ENCODE measurements at places on chromosomes 7 and 10.

DNA sequence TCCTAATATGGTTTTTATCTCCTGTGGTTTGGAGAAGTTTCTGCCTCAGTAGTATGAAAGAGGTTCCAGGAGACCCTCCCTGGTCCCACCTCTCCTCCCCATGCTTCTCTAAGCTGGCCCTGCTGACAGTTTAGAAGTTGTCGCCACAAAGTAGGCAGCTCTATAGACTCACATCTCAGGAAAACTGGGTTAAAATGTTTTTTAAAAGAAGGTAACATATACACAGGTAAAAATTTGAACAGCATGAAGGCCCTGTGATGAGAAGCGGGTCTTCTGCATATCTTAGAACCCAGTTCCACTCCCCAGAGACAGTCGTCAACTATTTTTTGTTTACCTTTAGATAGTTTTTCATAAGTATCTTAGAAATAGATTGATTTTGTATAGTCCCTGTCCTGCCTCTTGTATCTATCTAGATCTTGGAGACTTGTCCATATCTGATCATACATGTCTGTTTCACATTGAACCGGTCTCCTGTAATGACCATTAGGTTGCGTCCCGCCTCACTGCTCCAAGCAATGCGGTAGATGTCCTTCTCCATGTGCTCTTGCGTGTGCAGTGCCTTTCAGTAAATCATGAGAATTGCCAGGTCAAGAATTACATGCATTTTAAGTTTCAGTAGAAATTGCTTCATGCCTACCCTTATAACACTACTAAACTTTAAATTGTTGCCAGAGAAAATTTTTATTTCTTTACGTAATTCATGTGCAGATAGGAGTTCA is 2.2 kb downstream of the DUSP5 start:
- DNase-seq = no peak

DNA sequence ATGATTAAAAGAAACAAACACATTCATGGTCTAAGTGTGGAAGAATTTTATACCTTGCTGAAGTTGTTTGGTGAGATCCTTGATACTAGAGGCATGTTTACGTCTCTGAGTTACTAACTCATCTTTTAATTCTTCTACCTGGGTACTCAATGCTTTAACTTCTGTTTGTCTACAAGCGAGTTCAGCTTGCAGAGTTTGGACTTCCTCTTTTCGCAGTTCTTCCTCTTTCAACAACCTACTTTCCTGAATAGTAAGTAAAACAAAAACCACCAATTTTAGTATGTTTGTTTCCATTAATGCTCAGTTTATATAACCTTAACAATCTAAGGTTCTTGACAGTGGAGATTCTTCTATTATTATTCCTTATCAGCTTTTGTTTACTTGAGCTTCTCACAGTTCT is 42.9 kb downstream of the CCDC186 start:
- no peak for DNase-seq

DNA sequence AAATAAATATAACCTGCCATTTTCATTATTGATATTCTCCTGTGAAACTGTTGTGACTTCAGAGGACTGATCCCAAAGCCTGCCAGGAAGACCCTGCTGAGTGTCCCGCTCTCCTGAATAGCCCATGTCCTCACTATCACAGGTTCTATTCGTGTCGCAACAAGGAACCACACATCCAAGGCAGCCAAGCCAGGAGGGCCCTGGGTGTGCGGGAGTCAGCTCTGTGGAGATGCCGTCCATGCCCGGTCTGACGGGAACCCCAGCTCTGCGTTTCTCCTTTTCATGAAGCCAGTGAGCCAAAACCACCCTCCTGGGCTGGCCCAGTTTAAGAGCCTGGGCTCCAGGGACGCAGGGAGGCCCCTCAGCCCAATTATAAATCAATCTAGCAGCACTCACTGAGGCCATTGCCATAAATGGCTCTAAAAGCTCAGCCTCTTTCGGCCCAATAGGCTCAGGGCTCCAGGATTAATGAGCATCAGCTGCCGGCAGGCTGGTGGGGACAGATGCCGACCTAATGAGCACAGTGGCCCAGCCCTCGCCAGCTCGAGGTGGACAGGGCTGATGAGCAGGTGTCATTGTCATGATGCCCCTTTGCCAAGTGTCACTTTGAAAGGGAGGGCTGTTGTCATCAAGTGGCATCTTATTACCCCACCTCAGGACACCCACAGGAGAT is 177.9 kb downstream of the PLXNA4 start:
- no peak for DNase-seq

DNA sequence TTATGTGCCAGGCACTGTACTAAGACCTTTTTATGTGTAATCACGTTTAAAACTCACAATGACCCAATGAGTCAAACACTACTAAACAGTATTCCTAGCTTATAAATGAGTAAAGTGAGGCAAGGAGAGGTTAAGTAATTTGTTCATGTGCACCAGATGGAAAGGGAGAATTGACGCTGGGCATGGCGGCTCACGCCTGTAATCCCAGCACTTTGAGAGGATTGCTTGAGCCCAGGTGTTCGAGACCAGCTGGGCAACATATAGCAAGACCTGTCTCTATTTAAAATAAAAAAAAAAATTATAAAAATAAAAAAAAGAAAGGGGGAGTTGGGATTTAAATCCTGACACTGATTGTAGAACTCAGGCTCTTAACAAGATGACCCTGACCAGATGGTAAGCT is 46.7 kb upstream of the DLG5 start:
- DNase-seq = no peak

DNA sequence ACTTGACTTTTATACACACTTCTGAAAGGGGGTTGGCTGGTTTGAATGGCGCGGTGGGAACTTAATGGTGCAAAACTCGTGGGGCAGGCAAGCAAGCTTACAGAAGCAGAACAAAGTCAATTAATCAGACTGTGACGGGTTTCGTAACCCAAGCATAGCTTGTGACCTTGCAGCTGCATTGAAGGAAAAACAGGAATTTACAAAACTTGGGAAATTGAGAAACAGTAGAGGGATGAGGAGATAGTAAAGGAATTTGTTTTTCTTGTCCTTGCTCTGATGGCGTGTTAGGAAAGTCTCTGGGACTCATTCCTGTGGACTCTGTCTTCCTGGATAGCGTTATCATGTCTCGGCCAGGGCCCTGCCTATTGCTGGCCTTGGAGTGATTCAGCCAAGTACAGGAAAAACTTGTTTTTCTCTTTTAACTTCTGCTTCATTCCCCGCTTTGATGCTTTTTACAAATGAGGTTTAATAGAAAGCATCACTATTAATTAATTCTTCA is 220.0 kb upstream of the KCND2 start:
- DNase-seq = peak; percentile 84

DNA sequence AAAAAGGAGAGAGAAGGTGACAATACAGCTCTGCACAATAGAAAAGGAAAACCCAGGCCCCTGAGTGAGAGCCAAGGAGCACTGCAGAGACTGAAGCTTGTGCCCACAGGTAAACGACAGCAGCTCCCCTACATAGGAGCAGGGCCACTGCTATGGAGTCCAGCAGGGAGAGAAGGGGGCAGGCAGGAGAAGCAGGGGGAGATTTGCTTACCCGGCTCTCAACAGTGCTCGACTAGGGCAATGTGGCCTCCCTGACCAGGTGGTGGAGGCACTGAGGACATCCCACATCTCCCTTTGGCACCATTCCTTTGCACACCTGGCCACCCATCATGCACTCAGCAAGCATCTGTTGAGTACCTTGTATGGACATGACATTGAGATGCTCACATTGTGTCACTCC is 153.0 kb downstream of the EVX1 start:
- no peak for DNase-seq

GRCh38 chr7:15802425-15802824 is 115.9 kb upstream of the MEOX2 start:
- no peak for DNase-seq

- DNase-seq = no peak
These were observed 116.9 kb downstream of the SVOPL start for GRCh38 chr7:138584283-138584682.

- no peak for DNase-seq
These were observed 53.5 kb downstream of the MGMT start for GRCh38 chr10:129520440-129521080.

DNA sequence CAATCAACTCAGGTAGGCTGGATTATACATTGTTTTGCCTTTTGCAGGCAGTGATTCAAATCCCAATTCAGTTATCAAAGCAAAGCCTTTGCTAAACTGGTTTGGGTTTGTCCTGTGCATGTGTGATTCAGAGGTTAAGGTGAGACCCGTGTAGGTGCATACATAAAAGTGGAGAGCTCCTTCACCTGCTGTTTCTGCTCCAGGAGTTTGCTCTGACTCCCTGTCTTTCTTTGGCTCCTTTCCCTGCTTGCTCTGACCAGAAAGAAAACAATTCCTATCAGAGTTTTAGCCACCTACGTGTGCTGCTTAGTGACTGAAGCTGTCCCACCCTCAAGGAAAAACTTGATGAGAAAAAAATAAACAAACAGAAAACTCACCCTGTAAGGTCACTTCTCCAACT is 101.1 kb downstream of the TPST1 start:
- DNase-seq = no peak

DNA sequence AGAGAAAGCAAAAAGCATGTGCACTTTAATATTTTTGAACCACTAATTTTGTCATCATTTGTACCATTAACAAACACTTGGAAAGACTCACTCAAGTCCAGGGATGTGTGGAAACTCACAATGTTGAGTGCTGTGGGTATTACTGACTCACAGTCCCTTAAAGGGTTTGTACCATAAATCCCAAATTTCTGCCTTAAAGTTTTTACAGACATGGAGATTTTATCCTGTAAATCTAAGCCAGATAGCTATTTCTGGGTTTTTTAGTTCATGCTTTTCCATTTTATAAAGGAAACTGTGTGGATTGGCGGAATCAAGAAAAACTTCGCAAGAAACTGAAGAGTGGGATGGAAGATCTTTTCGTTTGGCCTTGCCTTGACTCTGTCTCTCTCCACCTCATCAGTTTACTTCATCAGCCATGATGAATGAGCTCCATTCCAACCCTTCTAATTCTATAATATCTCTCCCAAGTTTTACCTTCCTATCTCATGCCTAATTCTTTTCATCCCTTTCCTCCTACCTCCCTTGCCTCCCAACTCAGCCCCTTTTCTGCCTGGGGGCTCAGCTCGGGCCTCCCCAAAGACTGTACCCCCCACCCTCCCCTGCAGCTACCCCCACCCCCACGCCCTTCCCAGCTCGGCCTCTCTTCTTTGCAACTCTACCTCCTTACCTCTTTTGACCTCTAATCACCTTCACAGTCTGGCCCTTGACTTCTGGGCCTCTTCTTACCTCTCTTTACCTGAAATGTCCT is 218.5 kb upstream of the MKLN1 start:
- DNase-seq = no peak

GRCh38 chr7:71237945-71238344 is 106.0 kb downstream of the GALNT17 start:
- no peak for DNase-seq

DNA sequence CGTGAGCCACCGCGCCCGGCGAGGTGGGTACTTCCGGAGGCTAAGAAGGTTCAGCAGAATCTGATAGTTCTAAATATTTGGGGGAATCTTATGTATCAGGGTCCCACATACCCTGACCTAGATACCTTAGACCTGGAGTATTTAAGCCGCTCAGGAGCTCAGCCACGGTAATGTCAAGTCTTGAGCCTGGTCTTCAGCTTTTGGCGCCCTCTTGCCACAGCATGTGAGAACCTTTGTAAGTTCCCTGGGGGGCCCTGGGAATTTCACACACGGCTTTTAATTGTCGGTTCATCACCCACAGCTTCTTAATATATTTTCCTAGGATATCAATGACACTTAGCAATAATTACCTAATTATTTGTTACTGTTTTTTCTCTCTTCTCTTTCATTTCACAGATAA is 324.3 kb upstream of the GALNT17 start:
- DNase-seq = no peak

DNA sequence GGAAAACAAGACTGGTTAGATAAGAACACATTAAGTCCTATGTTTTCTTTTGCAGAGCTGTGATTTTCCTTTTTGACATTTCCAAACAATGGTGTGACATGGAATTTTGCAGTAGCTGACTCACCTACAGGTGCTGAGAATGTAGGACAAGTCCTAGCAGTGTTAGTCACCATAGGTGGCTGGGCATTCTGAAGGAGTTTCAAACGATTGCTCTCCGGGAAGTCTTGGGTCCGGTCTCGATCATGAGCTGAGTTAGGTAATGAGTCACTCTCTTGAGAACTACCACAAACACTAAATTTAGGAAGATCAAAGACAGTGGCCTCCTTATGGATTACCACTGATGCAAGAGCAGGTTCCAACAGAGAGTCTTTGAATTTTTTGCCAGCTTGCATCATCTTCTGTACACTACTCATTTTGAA is 3.6 kb downstream of the FIGNL1 start:
- peak; percentile 39 for DNase-seq

DNA sequence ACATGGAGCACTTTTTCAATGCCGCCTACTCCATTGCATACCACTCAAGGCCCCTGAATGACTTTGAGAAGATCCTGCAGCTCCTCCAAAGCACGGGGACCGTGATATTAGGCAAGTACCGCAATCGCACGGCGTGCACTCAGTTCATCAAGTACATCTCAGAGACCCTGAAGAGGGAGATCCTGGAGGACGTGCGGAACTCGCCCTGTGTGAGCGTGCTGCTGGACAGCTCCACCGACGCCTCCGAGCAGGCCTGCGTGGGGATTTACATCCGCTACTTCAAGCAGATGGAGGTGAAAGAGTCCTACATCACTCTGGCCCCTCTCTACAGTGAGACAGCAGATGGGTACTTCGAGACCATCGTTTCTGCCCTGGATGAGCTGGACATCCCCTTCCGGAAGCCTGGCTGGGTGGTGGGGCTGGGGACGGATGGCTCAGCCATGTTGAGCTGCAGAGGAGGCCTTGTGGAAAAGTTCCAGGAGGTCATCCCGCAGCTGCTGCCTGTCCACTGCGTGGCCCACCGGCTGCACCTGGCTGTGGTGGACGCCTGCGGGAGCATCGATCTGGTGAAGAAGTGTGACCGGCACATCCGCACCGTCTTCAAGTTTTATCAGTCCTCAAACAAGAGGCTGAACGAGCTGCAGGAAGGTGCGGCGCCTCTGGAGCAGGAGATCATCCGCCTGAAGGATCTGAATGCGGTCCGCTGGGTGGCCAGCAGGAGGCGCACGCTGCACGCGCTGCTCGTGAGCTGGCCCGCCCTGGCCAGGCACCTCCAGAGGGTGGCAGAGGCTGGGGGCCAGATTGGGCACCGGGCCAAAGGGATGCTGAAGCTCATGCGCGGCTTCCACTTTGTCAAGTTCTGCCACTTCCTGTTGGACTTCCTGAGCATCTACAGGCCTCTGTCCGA is 12.7 kb upstream of the ATP6V0E2 start:
- DNase-seq = no peak

- DNase-seq = no peak
These were observed 111.5 kb downstream of the HDAC9 start for GRCh38 chr7:18607025-18607424.

DNA sequence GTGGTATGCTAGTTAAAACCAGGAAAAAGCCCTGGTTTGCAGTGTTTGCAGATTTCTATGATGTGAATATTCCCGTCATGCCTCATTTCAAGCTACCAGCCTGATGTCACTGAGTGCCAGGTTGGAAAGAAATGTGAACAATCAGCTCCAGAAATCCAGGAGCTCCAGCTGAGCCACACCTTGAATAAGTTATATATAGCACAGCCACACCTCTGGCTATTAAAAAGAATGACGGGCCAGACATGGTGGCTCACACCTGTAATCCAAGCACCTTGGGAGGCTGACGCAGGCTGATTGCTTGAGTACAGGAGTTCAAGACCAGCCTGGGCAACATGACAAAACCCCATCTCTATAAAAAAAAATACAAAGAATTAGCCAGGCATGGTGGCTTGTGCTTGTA is 18.7 kb upstream of the SLF2 start:
- no peak for DNase-seq

- DNase-seq = peak; percentile 14
These were observed 189.6 kb downstream of the TNS3 start for GRCh38 chr7:47392241-47392759.
